Activated naive CD4-positive, alpha-beta T cell treated with anti-CD3 and anti-CD28 coated beads, Interleukin-2, amount 50 U/mL, for 16 hours (primary cell): ENCODE measurements at places on chromosomes 12 and 14.

GRCh38 chr14:57388067-57388466 is 2.3 kb upstream of the NAA30 start:
- no peak for DNase-seq

- DNase-seq, result no peak
Observed at GRCh38 chr12:2360630-2361170, 307.9 kb downstream of the CACNA1C start.

- no peak for DNase-seq
Observed at GRCh38 chr12:53596920-53597363, 29.2 kb downstream of the ATF7 start.

DNA sequence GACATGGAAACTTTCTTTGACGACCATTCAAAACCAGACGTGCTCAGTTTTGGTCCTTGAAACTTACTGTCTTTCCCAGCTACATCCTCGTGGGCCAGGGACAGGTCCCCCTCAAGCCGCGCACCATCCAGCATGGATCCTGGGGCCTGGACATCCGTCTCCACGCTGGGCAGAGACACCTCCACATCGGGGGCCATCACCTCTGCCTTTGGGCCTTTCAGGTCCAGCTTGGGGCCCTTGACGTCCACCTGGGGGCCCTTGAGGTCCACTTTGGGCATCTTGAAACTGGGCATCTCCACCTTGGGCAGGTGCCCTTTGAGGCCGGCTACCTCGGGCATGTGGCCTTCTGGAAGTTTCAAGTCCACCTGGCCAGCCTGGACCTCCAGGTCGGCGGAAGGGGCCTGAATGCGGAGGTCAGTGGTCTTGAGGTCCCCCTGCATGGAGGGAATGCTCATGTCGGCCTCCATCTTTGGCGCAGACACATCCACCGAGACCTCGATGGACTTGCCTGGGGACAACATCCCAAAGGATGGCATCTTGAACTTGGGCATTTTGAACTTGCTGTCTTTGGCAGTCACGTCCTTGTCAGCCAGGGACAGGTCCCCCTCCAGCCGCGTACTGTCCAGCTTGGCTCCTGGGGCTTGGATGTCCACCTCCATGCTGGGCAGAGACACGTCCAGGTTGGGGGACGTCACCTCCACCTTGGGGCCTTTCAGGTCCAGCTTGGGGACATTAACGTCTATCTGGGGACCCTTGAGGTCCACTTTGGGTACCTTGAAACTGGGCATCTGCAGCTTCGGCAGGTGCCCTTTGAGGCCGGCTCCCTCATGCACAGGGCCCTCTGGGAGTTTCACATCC is 17.1 kb downstream of the PLD4 start:
- DNase-seq, result peak; percentile 4

DNA sequence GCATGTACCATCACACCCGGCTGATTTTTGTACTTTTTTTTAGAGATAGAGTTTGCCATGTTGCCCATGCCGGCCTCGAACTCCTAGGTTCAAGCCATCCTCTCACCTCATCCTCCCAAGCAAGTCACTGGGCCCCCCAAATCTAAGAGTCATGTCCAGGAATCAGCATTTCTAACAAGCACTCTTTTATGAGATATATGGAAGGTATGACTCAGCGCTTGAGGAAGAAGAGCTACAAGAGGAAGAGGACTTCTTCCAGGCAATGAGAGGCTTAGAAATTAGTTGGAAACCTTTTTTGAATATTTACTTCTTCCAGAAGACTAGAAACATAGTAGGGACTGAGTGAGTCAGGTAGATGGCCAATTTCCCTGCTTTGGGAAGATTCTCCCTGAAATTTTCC is 114.5 kb downstream of the HMGA2 start:
- no peak for DNase-seq

DNA sequence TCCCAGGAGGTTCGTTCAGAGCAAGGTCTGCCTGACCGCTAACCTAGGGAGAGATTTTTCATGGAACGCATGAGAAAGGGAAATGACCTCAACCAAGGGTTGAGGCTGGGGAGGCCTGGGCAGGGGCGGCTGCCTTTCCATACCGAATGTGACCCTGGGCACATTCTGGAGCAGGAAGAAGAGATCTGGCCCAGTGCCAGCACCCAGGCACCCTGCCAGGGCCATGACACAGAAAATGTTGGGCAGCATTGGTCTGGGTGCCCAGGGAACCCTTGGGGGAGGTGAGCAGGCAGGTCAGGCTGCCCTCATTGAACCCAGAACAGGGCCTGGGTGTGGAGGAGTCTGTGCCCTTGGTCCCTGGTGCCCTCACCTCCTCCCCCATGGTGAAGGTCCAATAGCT is 106.8 kb downstream of the CALM1 start:
- DNase-seq, result no peak

- DNase-seq, result no peak
Observed at GRCh38 chr14:34582117-34582680, 42.7 kb upstream of the EAPP start.

DNA sequence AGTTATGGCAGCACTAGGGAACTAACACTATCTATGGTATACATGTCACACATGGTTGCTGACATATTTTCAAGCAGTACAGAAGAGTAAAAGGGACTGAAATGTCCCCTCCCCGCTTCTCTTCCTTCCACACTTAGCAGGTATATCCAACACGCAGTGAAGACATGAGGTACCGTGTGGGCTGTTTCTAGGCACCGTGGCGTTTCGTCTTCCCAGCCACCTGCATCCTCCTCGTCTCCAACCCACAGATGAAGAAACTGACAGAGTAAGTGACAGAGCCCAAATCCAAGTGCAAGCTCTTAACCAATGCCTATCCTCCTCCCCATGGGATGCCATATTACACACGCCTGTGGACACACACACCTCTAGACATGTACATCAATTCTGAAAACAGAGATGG is 32.4 kb downstream of the SLC8B1 start:
- DNase-seq, result no peak

DNA sequence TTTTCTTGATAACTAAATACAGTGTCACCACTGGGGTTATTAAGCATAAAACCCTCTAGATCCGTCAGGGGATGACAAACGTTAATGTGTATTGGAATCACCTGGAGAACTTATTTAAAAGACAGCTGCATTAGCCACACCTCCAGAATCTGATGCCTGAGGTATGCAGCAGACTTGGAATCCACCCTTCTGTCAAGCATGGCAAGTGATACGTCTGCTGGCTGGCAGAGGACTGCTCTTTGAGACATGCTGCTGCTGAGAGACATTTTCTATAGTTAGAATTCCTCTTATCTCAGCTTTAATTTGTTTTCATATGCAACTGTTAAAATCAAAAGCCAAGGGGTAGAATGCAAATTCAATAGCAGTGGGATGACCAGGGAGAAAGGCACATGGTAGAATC is 496.3 kb downstream of the NELL2 start:
- DNase-seq, result no peak

DNA sequence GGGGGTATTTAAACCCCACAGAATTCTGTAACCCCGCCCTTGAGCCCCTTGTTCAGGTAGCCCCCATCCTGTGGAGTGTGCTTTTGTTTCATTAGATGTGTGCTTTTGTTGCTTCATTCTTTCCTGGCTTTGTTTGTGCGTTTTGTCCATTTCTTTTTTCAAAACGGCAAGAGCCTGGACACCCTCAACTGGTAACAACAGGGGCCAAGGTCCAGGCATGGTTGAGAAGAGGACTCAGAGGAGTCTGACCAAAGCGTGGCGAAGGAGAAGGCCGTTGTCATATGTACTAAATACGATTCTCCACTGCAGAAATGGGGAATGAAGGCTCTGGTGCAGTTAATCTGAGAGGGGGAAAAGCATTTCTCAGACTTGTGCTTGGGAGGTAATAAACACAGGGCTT is 46.0 kb upstream of the GNPNAT1 start:
- no peak for DNase-seq

DNA sequence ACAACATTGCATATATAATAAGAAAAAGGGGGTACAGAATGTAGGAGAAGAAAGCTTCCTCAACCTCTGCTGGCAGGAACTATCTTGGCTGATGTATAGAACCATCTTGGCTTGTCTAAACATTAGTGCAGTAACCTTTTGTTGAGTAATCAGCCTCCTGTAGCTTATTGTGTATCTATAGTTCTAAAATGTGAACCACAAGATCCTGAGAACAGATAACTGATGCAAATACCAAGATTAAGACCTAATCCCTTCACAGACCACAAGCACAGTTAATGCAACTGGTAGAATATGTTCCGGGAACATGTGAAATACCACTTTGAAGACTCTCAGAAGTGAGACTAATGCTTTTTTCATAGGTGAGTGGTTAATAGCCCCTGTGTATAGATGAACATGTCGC is 50.7 kb upstream of the KCNC2 start:
- DNase-seq, result no peak

- no peak for DNase-seq
Observed at GRCh38 chr12:89762498-89763170, 54.0 kb upstream of the ATP2B1 start.

GRCh38 chr12:92506891-92507290 is 195.9 kb upstream of the PLEKHG7 start:
- DNase-seq, result no peak

- DNase-seq, result no peak
Observed at GRCh38 chr12:31570880-31571279, 20.1 kb downstream of the DENND5B start.

DNA sequence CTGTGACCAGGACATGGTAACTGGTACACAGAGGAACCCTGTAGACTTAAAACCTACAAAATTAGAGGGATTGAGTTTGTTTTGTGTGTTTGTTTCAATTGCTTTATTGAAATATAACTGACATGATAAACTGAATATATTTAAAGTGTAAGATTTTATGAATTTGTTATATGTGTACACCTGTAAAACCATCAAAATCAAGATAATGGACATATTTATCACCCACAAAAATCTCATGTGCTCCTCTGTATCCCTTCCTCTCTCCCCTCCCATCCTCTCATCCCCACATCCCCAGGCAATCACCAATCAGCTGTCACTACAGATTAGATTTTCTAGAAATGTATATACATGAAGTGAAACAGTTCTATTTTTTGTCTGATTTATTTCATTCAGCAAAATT is 565.5 kb downstream of the NOVA1 start:
- DNase-seq, result no peak

DNA sequence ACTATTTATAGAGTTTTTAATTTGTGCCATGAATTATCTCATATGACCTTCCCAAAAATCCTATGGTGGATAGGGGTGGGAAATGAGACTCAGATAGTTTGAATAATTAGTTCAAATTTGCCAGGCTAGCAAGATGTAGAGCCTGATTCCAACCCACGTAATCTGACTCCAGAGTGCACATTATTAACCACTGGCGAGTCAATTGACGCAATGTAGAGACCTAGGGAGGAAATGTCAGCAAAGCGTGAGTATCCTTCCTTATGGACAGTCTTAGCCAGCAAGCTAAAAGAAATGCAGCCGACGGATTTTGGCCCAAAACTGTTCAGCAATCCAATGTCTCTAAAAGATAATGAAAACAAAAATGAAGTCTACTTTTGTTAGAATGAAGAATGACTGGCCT is 193.3 kb upstream of the KRR1 start:
- DNase-seq, result no peak

DNA sequence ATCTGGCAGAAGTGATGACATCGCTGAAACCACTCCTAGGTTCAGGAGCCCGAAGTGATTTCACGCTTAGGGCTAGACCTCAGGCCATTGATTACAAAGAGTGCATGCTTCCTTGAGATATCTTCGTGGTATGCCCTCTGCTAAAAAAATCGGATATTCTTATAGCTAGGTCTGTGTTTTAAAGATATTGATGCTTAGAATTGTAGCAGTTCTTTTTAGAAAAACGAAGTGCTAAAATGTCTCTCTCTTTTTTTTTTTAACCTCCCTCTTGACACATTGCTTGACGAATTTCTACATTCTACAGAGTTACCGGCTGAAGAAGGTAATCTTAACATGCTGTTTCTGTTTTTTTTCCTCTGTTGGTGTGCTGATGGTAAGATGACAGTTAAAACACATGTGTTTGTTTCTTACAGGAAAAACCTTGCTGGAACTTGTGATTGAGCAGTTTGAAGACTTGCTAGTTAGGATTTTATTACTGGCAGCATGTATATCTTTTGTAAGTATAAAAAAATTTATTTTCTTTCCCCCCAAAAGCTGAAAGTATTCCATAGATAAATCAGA is 1.3 kb downstream of the ATP2A2 start:
- no peak for DNase-seq

DNA sequence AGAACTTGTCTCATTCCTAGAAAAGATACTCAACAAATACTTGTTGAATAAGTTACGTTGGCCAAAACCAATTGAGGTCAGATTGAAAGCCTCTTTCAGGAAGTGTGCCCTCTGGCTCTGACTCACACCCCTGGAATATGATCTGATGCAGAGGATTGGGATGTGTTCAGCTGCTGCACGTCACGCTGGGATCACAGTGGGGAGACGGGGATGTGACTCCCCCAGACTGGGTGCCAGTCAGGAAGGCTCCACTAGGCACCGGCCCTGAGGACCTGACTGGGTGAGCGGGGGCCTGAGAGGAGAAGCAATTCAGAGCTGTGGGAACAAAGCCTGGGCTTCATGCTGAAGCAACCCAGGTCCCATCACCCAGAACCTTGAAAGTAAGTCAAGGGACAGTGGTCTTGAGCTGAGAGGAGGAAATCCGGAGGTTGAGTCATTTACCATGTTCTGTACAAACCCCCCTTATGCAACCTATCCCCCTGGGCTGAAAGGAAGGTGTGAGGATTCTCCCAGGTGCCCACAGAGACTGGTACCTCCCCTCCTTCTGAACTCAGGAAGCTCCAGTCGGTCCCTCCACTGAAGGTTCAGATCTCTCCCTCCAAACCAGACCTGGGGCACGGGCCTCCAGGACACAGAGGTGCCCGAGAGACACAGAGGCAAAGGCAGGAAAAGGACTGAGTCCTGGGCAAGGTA is 3.9 kb downstream of the CEBPE start:
- DNase-seq, result no peak

DNA sequence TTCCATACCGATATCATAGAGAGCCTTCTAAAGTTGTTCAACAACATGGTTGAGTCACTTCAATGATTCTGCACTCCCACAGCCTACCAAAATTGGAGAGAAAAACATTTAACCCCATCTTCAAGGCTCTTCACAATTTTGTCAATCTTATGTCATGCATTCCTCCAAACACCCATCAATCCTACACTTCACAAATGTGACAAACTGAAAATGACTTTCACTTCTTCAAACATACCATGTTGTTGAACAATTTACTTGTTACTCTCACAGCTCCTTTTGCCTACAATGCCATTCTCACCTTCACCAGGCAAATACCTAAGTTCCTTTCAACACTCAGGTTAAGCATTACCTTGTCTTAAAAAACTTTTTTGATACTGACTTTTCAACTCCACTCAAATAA is 88.0 kb downstream of the OSBPL8 start:
- no peak for DNase-seq

DNA sequence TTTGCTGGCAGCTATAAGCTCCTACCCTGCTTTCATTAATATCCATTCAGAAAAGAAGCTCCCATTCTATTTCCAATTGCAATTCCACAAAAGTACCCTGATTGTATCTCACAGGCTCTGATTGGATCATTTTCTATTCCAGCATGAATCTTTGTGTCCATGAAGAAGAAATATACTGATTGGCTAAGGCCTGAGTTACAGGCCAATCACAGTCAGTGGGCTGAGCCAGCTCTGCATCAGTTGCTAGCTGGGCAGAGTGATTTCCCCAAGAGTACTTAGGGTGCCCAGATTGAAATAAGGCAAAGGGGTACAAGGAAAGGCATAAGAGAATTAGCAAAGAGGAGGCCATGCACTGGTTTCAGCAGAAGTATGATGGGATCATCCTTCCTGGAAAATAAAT is 14.4 kb downstream of the ART4 start:
- no peak for DNase-seq
